CD4-positive, alpha-beta T cell treated with Interleukin-4 for 4 hours (primary cell): ENCODE measurements at places on chromosomes 16 and 17.
A peak's percentile ranks its signal among the peaks of the same experiment; 100 is the strongest.

DNA sequence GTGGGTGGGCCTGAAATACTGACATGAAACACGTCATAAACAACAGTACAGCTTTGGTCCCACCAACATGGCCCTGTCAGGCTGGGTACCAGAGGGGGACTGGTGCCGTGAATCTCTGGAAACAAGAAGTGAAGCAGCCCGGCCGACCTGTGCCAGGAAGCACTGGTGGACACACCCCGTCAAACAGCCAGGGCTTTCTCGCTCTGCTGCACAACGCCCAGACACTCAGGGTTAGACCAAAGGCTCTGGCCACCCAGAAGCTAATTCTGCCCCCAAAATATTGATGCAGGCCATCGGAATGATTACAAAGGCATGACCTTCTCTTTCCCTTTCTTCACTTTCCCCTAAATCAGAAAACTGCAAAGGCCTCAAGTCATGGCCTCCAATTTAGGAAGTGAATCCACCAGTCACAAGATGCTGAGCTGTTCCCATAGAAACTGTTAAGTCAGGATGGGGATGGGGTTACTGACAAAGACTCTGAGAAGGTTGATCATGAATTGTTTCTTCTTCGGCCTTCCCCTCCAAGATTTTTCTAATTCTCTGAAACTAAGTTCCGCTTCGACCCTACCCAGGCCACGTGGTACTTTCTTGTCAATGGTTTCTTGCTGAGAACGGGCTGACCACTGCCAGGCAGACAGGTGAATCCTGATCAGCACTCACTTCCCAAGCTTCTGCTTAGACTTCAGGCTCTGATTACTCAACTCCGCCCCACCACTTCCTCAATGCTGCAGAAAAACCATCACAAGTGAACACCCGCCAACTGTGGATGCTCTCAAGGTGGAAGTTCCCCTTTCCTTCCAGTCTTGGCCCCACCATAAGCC is 6.7 kb downstream of the PITPNA start:
- DNase-seq, result peak; percentile 10

DNA sequence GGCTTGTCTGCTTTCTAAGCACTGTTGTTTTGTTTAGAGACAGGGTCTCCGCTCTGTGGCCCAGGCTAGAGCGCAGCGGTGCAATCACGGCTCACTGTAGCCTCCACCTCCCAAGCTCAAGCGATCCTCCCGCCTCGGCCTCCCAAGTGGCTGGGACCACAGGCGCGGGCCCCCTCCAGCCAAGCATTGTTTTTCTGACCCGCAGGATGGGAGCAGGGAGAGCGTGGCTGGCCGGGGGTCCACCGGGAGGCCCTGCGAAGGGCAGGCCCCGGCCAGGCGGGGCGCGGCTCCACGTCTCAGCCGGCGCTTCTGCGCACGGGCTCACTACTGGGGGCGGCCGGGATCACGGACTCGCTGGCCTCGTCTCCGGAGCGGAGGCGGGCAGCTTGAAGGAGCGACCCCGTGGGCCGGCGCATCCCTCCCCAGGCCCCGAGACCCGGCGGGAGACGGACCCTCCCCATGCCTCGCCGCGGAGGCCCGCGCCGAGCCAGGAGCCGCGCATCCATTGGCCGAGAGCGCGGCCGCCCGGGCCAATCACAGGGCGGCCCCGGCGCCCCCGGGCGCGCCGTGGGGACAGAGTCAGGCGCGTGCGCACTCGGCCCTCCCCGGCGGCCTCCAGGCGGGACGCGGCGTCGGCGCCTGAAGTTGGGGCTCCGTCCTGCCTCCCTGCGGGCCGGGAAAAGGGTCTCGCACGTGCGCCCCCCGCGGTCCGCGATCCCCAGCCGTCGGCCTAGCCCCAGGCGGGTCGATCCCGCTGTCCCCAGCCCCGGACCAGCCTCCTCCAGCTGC is 24.9 kb downstream of the ACTG1 start:
- DNase-seq, result peak; percentile 60

- no peak for DNase-seq
Observed at GRCh38 chr16:68406458-68407152, 41.7 kb downstream of the SMPD3 start.

DNA sequence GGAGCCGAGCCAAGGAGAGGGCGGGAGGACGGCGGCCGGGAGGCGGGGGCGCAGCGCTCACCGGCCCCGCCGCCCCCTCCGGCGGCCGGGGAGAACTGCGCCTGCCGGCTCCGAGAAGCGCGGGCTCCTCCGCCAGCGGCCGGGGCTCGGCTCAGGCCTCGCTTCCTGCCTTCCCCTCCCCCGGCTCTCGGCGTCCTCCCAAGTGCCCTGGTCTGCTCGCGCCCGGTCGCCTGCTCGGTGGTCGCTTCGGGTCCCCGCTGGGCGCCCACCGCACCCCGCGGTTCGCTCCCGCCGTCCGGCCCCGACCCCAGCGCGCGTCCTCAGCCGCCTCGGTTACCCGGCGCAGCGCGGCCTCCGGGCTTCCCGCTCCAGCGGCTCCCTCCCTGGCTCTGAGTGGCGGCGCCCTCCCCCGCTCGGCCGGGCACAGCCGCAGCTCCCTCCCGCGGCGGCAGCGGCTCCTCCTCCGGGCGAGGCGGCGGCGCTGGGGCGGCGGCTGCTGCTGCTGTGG is 313 bp downstream of the UBTF start:
- DNase-seq, result peak; percentile 49

GRCh38 chr17:75135946-75136345 is 4.4 kb upstream of the NT5C start:
- no peak for DNase-seq

GRCh38 chr16:74297145-74297665 is 591 bp downstream of the PSMD7 start:
- peak; percentile 5 for DNase-seq

DNA sequence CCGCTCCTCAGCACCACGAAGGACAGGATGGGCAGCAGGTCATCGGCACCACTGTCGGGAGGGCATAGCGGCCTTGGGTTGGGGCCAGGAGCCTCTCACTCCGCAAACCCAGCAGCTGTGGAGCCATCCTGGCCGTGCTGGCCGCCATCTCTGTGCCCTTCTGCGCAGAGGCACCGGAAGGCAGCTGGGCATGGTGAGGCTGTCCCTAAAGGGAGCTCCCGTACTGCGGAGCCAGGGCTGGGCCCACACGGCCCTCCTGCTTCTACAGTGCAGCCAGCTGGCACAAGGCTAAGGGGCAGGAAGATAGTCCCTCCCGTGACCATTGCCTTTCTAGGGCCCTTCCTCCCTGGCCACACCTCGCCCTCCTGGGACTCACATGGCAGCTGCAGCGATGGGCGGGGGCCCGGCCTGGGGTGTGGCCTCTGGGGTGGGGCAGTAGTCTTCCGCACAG is 7.0 kb upstream of the SPATA2L start:
- no peak for DNase-seq

- DNase-seq, result no peak
Observed at GRCh38 chr16:66845791-66846221, 1.6 kb downstream of the CA7 start.

GRCh38 chr17:16439303-16439791 is 24.0 kb downstream of the TRPV2 start:
- peak; percentile 24 for DNase-seq

DNA sequence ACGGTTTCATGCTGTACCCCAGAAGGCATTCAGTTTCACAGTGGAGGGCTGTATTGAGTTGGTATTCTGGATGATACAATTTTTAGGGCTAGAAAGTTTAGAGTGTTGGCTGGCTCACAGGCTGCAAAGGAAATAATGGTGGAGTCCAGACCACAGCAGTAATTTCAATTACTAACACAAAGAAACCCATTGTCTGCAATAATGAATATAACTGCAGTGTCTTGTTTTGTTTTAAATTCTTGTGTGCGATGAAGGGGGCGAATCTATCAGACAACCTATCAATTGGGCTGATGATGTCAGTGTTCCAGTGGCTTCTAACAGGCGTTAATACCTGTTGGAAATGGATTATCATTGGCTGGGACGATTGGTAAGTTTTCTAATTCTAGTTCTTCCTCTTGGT is 1.5 kb downstream of the SP2 start:
- DNase-seq, result no peak

- no peak for DNase-seq
Observed at GRCh38 chr16:19589771-19590302, 34.3 kb downstream of the VPS35L start.

- no peak for DNase-seq
Observed at GRCh38 chr16:82083710-82084353, 48.8 kb downstream of the HSD17B2 start.

DNA sequence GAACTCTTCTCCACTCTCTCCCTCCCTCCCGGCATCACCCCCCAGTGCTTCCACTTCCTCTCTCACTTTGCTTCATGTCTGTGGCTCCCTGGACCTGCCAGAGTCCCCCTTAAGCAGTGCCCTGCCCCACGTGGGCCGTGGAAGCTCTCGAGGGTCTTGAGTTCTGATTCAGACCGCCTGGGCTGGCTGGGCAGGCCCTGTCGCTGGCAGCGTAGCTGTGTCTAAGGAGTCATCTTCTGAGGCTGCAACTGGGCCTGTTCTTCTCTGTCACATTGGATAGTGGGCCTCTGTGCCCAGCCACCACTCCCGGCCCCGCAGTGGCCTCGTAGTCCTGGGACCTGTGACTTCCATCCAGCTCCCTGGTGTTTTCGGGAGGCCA is 30.7 kb downstream of the MNT start:
- no peak for DNase-seq

GRCh38 chr17:2723997-2724783 is 12.6 kb upstream of the CLUH start:
- no peak for DNase-seq

GRCh38 chr16:73735018-73735417 is 561.6 kb upstream of the PSMD7 start:
- no peak for DNase-seq

GRCh38 chr16:12637002-12637401 is 166.7 kb downstream of the CPPED1 start:
- no peak for DNase-seq

DNA sequence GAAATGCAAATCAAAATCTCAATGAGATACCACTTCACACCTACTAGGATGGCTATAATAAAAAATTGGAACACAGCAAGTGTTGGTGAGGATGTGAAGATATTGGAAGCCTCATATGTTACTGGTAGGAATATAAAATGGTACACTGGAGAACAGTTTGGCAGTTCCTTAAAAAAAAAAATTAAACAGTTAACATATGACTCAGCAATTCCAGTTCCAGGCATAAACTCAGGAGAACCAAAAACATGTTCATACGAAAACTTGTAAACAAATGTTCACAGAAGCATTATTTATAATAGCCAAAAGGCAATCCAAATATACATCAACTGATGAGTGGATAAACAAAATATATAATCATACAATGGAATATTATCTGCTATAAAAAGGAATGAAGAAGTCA is 28.2 kb downstream of the ZNF652 start:
- DNase-seq, result no peak

GRCh38 chr16:17461951-17462729 is 8.6 kb downstream of the XYLT1 start:
- no peak for DNase-seq

GRCh38 chr16:89365044-89365467 is 125.3 kb downstream of the ANKRD11 start:
- DNase-seq, result no peak

DNA sequence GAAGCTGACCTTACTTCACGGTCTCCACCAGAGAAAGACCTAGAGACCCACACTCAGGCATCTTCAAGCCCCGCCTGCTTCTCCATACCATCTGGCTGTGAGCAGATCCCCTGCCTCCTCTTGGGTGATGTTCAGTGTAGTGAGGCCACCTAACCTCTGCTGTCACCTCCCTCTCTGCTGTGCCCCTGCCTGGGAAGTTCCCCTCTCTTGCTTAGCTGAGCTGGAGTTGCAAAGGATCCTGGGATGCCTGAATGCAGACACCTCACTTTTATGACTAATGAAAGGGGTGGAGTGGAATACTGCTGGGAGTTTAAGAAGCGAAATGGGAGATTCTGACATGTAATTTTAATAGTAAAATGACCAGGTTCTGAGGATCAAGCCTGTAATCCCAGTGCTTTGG is 5.8 kb downstream of the IRX3 start:
- no peak for DNase-seq

DNA sequence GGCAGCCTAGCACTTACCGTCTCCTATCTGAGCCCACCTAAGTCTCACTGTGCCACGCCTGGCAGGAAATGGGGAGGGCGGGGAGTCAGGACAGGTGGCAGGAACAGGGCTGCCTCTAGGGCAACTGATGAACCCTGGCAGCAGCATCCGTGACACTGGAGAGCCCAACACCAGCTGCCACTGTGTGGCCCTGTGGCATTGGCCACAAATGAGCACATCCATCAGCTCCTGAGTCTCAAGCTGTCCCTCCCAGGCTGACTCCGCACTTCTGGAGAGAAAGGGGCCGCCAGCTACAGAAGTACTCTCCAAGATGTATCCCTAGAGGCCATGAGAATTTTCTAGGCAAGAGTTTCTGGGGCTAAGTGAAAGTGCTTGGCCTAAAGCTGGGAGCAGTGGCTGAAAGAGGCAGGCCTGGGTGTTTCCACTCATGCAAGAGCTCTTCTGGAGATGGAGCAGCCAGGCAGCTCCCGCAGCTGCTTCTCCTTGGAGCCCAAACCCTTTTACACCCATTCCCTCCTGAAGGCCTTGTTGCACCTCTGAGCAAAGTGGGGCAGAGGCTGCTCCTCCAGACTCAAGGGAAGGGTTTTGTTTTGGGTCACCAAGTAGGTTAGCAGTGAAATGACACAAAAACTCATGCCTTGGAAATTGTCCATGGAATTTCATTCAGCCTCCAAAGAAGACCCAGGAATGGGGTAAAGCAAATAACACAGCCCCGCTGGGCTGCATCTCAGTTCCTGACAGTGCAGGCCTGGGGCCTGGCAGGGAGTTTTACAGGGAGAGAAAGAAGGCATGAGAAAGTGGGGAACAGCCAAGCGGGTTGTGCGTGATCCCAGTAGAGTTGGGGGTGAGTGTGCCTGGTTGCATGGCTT is 25.8 kb downstream of the PEMT start:
- no peak for DNase-seq

- no peak for DNase-seq
Observed at GRCh38 chr17:61368832-61369450, 30.7 kb upstream of the TBX2 start.

GRCh38 chr16:56451753-56452689 is 667 bp downstream of the OGFOD1 start:
- DNase-seq, result no peak

- no peak for DNase-seq
Observed at GRCh38 chr17:40827746-40828453, 5.5 kb upstream of the KRT10 start.

GRCh38 chr17:16433514-16433913 is 18.1 kb downstream of the TRPV2 start:
- DNase-seq, result no peak

- DNase-seq, result no peak
Observed at GRCh38 chr17:80588702-80589383, 44.2 kb downstream of the RPTOR start.
